ENCODE measurements at places on chromosomes 1 and 21.

DNA sequence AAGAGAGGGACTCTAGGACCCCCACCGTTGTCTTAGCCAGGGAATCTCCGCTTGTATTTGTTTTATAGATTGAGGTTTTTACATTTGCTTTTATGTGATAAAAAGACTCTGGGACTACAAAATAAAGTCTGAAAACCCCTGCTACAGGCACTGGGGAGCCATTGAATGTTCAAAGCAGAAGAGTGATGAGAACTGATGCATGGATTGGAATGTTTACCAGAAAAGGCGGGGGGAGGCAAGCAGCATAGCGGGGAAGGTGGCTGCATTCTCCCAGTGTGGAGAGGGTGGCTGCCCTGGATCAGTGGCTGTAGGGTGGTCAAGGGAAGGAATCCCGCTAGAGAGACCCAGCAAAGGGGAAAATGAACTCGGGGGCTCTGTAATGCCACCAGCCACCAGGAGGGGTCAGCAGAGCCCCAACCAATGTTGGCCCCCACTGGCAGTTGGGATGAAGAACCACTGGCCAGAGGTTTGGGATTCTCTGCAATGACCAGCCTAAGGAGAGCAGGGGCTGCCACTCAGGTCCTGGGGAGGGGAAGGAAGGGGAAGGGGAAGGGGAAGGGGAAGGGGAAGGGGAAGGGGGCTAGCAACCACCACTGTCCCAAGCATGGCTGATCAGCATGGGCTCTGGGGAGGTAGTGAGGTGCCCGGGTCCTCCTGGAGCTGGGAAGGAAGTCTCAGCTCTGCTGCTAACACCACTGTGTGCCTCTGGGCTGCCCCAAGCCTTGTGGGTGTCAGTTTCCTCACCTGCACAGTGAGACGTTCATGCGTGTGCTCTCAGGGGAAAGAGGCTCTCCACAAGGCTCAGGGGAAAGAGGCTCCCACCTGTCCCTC lies 19.2 kb upstream of the PEF1 start:
- no peak for DNase-seq

GRCh38 chr1:245807306-245807705 lies 652.5 kb downstream of the KIF26B start:
- DNase-seq, result no peak

DNA sequence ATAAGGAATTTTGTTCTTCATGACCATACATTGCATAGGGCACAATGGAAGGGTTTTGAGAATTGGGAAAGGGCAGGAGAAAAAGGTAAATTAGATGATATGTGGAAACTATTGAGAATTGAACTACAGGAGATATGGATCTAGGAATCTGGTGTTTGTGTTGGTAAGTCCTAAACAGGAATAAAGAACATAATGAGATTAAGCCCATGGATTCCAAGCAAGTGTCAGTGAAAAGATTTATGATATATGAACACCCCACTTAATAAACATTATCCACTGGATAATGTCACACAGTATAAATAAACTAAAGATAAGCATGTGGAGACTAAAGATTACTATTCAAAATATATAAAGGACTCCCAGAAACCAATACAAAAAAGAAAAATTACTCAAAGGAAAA lies 98.2 kb downstream of the TNFSF18 start:
- DNase-seq, result no peak

- no peak for DNase-seq
These were observed 565 bp downstream of the WLS start for GRCh38 chr1:68231627-68232288.

GRCh38 chr21:44630440-44630839 lies 3.5 kb downstream of the KRTAP10-9 start:
- no peak for DNase-seq

DNA sequence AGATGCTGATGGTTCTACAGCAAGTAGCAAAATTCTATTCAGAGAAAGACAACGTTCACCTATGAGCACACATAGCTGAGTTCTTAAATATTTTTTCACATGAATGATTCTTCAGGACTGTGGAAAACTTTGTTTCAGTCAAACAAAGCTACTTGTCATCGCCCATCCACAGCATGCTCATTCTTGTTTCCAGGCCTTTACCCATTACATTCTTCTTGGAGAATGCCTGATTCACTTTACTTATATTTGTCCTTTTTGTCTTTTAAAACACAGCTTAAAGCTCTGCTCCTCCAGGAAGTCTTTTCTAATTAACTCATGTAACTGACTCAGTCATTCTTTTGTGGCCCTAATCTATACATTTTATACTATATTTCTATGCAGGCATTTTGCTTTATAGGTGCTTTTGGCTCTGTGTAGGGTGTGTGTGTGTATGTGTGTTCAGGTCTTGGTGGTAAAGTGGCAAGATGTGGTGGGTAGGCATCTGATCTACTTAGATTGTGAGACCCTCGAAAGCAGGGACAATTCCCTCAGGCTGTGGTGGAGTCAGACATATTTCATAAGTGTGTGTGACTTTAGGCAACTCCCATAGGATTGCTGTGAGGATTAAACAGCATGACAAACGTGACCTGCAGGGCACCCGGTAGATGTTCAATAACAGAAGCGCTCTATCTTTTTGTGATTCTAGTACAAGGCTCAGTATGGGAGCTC lies 11.8 kb upstream of the MARK1 start:
- no peak for DNase-seq

- peak; percentile 42 for DNase-seq
These were observed 11.5 kb upstream of the PADI1 start for GRCh38 chr1:17193222-17194132.

DNA sequence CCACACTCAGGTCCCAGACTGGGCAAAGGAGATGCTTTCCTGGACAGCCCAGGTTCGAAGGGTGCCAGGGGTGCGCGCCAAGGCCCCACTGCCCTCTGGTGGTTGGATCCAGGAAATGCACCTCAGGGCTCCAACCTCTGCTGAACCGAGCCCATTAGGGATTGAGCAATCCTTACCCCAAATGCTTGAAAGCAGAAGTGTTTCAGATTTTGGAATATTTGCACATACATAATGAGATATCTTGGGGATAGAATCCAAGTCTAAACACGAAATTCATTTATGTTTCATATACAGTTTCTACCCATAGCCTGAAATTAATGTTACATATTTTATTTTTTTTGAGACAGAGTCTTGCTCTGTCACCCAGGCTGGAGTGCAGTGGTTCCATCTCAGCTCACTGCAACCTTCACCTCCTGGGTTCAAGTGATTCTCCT lies 57.4 kb downstream of the SLC9A1 start:
- DNase-seq, result peak; percentile 84

DNA sequence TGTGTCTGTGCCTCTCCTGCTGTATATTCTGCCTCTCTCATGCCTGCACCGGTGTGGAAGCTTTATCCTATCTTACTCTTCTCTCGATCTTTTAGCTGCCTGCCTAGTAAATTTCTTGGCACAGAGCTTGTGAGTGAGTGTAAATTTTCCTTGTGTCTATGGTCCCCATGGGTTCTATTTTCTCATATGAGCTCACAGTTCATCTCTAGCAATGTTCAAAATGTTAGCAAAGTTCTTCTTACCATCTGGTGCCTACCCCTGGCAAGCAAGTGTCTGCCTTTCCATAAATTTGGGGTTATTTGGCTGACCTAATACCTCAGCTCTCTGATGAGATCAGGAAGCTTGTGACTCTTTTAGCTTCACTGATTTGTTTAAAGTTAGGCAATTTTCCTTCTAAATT lies 572.1 kb upstream of the BRINP3 start:
- DNase-seq, result no peak

GRCh38 chr1:14149431-14149830 lies 449.1 kb upstream of the KAZN start:
- DNase-seq, result no peak

DNA sequence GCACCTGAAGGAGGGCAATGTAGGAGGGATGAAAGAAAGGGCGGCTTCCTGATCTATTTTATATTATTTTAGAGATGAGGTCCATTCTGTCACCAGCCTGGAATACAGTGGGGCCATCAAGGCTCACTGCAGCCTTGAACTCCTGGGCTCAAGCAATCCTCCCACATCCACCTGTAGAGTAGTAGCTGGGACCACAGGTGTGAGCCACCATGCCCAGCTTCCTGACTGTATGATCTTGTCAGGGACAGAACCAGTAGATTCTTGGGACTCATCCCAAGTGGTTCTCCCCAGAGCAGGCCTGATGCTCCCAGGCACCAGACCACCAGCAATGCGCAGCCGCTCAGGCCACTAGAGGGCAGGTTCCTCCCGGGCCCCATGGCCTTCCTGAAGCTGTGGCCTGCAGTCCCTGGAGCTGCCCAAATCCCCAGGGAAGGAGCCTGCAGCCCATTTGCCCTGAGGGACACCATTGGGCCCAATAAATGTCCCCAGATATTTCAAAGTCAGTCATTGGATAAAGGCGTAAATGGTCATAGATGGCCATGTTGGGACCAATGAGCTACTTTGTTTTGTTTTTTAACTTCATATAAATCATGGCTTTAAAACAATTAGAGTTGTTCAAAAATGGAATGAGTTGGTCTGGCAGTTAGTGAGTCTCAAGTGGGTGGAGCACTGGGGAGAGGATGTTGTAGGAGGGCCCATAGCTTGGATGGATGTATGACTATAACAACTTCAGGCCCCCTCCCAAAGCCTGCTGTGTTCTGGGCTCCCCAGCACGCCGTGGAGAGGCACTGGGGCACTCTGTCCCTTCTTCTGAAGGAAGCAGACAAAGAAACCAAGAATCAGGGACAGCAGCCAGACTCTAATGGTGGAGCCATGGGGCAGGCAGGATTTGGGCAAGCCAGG lies 44.7 kb upstream of the GOLT1A start:
- no peak for DNase-seq

- no peak for DNase-seq
These were observed 54.7 kb downstream of the RIPK4 start for GRCh38 chr21:41712201-41712600.

DNA sequence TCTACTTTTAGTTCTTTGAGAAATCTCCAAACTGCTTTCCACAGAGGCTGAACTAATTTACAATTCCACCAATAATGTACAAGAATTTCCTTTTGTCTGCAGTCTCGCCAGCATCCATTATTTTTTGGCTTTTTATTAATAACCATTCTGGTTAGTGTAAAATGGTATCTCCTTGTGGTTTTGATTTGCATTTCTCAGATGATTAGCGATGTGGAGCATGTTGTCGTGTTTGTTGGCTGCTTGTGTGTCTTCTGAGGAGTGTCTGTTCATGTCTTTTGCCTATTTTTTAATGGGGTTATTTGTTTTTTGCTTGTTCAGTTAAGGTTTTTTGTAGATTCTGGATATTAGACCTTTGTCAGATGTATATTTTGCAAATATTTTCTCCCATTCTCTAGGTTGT lies 131.5 kb downstream of the MAST2 start:
- no peak for DNase-seq

- DNase-seq, result no peak
These were observed 271.3 kb downstream of the PTBP2 start for GRCh38 chr1:96992871-96993270.

DNA sequence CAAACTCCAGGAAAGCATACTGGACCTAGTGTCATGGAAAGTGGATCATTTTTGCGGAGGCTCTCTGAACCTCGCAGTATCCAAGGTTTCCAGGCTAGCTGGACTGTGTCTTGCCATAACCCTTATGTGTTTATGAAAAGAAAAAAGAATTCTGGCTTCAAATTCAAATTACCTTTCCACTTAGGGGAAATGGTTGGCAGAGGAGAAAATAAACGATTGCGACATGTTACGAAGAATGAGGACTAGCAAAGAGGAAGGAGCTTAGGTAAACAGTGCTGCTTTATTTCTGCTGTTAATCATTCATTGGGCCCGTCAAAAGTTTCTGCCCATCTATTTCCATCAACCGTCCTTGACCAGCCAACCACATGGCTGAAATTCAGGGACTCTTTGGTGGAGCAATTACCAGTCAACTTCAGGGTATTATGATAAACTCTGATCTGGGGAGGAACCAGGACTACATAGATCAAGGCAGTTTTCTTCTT lies at the start of gene C4BPA:
Gene C4BPA, plus strand, starts transcription at position 342 of the 482 bp plus-strand sequence. CDS start 8,793 bp downstream, outside the sequence.
- DNase-seq, result no peak
